Astrocyte of the hippocampus (primary cell): ENCODE measurements at places on chromosomes 5 and 9.

GRCh38 chr9:81465468-81466011, 223.8 kb downstream of the TLE1 start:
- DNase-seq = no peak

- peak; percentile 71 for DNase-seq
Observed at GRCh38 chr9:137241490-137242268, 592 bp downstream of the TUBB4B start.

DNA sequence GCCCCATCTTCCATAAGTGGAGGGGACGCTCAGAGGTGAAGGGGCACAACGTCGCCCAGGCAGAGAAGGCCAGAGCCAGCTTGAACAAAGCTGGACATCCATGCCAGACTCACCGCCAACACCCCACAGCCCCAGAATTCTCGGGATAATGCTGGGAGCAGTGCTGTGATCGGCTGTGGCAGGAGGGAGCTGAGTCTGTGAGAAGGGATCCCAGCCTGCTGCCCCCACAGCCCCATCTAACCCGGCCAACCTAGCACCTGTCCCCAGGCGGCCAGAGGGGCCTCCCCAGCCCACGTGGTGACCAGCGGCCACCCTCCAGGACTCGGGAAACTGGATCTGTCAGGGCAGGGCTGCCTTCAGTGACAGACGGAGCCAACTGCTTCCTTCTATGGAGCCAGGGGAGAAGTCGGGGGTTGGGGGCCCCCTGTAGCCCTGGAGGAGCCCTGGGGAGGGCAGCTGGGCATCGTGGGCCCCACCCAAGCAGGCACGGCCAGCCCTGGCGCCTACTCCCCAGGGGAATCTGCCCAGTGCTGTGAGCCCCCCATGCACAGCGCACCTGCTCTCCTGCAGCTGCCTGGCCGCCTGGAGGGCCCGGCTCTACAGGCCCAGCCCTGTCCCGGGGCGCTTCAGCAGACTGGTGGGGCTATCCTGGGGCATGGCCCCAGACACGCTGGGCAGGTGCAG, 6.0 kb downstream of the BRD3 start:
- no peak for DNase-seq

GRCh38 chr5:59123595-59124561, 541.0 kb downstream of the RAB3C start:
- DNase-seq = no peak

GRCh38 chr9:7287986-7288385, 511.6 kb downstream of the DMAC1 start:
- DNase-seq = no peak

- DNase-seq = no peak
Observed at GRCh38 chr9:71795097-71795813, 26.9 kb upstream of the CEMIP2 start.
